ENCODE measurements at places on chromosomes 3 and 15.

- DNase-seq, result no peak
Measured at GRCh38 chr15:27426805-27427204, 455.8 kb downstream of the GABRG3 start.

- no peak for DNase-seq
Measured at GRCh38 chr3:129000742-129001100, 383 bp upstream of the EFCC1 start.

- no peak for DNase-seq
Measured at GRCh38 chr15:48647962-48648361, 2.5 kb upstream of the FBN1 start.

DNA sequence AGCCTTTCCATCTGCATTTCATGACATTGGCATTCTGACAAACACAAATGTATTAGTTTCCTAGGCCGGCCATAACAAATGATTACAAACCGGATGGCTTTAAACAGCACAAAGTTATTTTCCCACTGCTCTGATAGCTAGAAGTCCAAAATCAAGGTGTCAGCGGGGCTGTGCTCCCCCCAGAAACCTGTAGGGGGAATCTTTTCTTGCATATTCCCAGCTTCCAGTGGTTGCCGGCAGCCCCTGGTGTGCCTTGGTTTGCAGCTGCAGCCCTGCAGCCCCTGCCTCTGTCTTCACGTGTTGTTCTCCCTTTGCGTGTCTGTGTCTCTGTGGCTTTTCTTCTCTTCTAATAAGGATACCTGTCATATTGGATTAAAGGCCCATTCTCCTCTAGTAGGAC lies 79.0 kb upstream of the CDV3 start:
- DNase-seq, result no peak

DNA sequence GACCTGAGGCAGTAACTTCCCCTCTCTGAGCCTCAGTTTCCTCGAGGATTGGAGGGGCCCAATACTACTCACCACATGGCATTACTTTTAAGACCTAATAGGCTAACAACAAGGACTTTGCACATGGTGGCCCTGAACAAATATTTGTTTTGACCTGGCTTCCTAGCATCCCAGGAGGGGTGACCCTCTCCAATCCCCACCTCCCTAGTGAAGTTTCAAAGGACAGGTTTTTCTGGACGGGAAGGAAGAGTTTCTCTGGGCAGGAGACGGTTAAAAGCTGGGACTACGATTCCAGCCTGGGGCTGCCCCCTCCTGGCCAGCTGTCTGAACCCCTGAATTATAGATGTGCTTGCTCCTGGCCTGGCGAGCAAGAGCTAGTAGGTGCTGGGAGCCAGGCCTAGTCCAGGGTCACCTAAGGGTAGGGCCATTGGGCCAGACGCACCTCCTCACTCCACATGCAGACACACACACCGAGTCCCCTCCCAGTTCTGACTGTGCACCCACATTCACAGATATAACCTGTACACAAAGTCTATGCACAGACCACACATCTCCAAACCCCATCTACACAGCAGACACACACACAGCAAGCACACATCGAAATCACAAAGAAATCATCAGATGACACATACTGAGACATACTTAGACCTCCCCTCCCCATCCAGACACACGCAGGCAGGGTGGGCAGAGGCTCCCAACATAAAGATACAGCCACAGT lies 2.7 kb upstream of the ISL2 start:
- no peak for DNase-seq

DNA sequence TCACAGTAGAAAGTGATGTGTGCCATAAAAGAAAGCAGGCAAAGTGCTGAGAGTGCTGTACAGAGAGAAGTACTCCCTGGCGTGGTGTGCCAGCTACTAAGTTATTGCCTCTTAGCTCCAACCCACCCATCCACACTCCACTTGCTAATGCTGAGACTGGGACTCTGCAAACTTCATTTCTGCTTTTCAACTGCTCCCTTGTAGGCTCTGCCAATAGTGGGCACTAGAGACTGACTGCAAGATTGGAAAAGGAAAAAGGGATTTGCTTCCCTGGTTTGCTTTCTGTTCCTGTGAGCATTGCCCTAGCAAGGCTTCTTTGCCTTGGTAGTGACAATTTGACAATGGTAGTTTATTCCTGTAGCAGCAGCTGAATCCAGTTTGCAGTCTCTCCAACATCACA lies 56.5 kb upstream of the TMEM108 start:
- no peak for DNase-seq

DNA sequence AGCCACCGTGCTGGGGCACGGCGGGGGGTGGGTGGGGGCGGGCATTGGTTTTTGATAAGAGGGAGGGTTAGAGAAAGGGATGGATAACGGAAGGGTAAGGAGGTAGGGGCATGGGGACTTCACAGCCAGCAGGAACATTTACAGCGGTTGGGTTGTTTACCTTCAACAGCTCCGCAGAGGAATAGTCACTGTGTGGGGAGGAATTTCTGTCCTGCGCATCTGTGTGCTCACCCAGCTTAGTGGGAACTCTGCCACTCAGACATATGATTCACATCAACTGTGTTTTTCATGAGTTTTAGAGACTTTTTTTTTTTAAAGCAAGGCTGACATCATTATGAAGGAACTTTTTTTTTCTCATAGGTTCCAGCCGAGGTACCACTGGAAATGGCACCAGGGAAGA lies 19.6 kb downstream of the CHRD start:
- DNase-seq, result no peak

DNA sequence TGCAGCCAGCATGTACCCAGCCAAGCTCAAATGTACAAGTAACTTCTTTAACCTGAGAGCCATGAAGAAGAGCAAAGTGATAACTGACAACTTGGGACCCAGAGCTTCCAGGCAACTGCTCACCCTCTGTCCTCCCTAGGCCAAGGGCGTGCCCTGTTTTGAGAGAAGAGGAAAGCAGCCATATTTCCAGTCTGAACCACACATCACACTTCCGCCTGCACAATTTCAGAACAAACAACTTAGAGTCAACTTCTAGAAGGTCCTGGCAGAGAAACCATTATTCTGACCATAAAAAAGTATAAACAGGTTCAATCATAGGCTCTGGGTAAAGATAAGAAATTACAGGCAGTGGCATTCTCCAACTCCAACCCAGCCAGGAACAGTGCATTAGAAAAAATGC lies 50.1 kb downstream of the ITGB5 start:
- DNase-seq, result no peak

GRCh38 chr15:63422891-63423590 lies 41.4 kb upstream of the CA12 start:
- no peak for DNase-seq

DNA sequence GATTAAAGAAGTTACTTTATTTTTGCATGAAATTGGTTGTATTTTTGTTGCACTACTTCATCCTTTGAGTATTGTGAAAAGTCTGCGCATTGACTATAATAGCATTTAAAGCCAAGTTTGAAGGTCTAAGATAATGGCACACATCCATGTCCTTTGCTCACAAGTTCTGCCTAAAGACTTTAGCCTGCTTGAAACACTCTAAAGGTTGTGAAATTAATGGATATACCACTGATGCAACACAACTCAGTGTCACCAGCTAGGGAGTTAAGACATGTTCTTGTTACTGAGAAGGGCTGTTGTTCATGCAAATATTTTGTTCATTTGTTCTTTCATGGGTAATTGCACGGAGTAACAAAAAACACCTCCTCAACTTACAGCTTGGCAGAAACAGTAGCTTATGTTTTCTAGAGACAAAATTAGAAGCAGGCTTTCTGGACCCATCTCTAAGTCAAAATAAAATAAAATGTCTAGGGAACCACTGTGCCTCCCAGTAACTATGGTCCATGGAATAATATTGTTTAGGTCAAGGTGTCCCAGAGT lies 83.9 kb downstream of the PPARG start:
- DNase-seq, result no peak

All from activated naive CD4-positive, alpha-beta T cell (primary cell).